Activated CD8-positive, alpha-beta T cell treated with anti-CD3 and anti-CD28 coated beads, Interleukin-2, amount 10 ng/mL, durations not matched to agents 7 days and 5 days (primary cell): ENCODE measurements at places on chromosomes 4 and X. TPM values are rescaled to one million over a fixed set of nuclear protein-coding genes. Genes with fewer than 3 reads are reported as not detected.

- no peaks in the 10 kb centered on the region for H3K27me3 ChIP-seq
- no peaks in the 10 kb centered on the region for H3K36me3 ChIP-seq
- no peaks in the 10 kb centered on the region for H3K4me1 ChIP-seq
- H3K27ac ChIP-seq = no peak overlapping the region
These were observed 57.8 kb downstream of the AFM start for GRCh38 chr4:73539386-73539785.

GRCh38 chr4:110107866-110108265, 90.5 kb downstream of the ELOVL6 start:
- no peak overlapping the region for H3K27ac ChIP-seq
- no peaks in the 10 kb centered on the region for H3K4me1 ChIP-seq
- peaks cover 11% of the 10 kb centered on the region for H3K36me3 ChIP-seq
- H3K27me3 ChIP-seq = no peaks in the 10 kb centered on the region
- no peak for DNase-seq

DNA sequence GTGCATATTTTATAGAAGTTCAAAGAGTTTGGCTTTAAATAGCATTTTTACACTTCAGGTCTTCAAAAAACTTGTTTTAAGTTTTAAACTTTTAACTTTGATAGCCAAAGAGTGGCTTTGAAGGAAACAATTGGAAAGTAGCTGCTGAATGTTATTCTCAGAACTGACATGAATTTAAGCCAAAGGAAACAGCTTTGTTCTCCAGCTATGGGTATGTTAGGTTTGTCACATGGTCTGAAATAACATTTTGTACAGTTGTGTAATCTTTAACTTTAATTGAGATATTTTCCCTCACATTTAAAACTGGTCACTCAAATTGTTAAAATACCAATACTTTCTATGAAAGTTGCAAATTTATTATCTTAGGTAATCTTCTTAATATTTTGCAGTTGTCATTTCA, 564.7 kb downstream of the IL15 start:
- H3K27me3 ChIP-seq = no peaks in the 10 kb centered on the region
- DNase-seq = no peak
- no peaks in the 10 kb centered on the region for H3K4me1 ChIP-seq
- no peak overlapping the region for H3K27ac ChIP-seq
- H3K36me3 ChIP-seq = peaks cover 9% of the 10 kb centered on the region

GRCh38 chrX:104118765-104119164, 6.4 kb downstream of the ZCCHC18 start:
- no peak overlapping the region for H3K4me3 ChIP-seq
- no peaks in the 10 kb centered on the region for H3K27me3 ChIP-seq
- no peak overlapping the region for H3K27ac ChIP-seq

- no peaks in the 10 kb centered on the region for H3K4me1 ChIP-seq
- no peak for DNase-seq
- no peaks in the 10 kb centered on the region for H3K36me3 ChIP-seq
- no peaks in the 10 kb centered on the region for H3K27me3 ChIP-seq
- H3K27ac ChIP-seq = no peak overlapping the region
These were observed 154.5 kb downstream of the GPM6A start for GRCh38 chr4:175657571-175657970.

- H3K27me3 ChIP-seq = peaks cover 8% of the 10 kb centered on the region
- H3K27ac ChIP-seq = no peak overlapping the region
- H3K4me3 ChIP-seq = no peak overlapping the region
- DNase-seq = no peak
These were observed 100.9 kb downstream of the FAM53A start for GRCh38 chr4:1583051-1583785.

The KDR gene
- not detected for total RNA-seq
